ENCODE measurements at places on chromosomes 1 and 21.

DNA sequence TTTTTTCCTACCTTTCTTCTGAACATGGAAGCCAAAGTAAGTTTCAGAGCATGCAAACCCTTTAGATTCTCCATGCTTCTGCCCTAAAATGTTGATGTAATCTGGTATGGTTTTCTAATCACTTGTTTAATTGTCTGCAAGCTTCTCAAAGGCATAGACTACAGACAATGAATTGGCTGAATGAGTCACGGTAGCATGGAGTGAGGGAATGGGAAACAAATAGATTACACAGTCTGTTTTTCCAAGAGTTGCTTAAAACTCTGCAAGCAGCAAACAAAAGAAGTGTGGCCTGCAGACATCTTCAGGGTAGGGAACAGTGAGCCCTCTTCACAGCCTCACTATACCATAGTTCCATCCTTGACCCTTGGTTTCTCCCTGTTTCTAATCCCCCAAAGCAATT, 326.0 kb downstream of the BARHL2 start:
- DNase-seq: no peak

GRCh38 chr1:91885213-91885715, 687 bp downstream of the TGFBR3 start:
- peak; percentile 6 for DNase-seq

- DNase-seq: peak; percentile 83
Observed at GRCh38 chr1:159854693-159855192, 7.7 kb downstream of the VSIG8 start.

GRCh38 chr1:162367772-162368171, 8.9 kb downstream of the SPATA46 start:
- DNase-seq: no peak

DNA sequence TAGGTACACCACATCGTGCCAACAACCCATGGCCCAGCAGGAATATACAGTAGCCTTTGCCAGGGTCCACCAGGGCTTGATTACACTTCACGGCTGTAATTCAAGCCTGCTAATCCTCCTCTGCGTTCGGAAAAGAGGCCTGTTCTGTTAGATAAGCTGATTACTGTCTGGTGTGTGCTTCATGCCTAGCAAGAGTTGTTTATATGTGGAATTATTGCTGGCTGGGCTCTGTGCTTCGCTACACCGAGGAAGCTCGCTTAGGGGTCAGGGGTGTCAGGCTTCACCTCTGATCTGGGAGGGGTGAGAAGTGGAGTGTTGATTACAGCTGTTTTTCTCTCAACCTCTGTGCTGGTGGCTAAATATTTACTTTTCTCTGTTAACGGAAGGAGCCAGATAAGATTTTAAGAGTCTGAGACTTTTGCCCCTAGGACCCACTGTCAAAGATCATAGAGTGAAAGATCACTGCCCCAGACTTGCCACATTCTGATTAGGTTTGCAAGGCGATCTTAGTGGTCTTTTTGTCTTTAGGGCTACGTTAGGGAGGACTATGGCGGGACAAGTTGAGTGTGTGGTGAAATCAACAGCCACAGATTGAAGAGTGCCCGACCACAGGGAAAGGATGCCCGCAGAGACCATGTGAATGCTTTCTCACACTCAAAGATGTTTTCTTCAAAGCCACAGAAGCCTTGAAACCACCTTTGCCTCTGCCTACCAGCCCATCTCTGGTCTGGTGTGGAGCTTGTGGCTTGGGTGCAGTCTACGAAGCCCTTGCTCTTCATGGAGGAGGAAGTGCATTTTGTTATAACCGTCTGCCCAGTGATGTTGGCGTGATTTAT, 216.1 kb downstream of the PBX1 start:
- no peak for DNase-seq

- no peak for DNase-seq
Observed at GRCh38 chr1:40756523-40756922, 27.1 kb upstream of the KCNQ4 start.

DNA sequence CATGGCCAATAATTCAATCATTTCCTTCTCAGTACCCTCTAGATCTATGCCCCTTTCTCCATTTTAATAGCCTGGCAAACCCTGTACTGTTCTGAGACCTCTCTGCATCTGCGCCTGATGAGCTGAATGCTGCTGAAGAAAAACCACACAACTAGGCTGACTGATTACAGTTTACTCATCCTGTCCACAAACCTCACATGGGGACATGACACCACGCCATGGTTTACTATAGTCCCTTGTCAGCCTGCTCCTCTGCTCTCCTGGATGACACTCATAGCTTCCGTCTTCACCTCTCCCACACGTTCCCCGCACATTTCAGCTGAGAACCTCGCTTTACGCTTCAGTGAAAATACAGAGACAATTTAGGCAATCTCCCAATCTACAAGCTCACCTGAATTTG, 59.7 kb downstream of the DESI2 start:
- DNase-seq: no peak

DNA sequence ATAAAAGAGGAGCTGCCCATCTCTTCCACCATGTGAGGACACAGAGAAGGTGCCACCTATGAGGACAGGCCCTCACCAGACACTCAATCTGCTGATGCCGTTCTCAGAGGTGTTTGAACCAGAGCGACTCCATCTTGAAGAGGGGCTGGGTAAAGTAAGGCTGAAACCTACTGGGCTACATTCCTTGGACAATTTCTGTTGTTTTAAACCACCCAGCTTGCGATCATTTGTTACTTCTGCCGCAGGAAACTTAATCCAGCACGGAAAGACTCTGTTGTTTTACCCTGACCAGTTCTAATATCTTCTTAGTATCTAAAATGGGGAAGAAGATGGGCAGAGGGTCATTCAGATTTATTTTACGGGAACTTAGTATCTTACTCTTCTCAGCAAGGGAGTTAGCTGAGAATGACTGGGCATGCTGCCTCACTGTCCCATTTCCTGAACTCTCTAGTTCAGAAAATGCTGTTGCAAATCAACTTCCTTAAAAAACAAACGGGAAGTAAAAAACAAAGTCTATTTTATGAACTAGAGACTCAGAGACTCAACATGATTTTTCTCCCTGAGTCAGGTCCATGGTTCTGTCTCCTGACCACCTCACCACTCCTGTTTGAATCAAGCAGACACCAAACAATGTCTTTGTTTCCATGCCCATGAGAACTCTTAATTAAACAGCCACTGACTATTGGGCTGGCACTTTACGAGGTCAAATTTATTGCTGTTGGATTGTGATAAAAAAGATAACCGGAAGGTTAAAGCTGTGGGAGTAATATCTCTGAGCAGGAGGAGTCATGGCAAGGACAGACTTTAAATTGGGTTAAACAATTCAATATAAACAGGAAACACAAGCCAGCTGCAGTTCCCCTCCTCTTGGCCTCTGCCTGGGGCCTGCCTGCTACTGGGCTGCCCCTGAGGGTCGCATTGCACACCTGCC, 23.8 kb upstream of the IFNAR1 start:
- peak; percentile 93 for DNase-seq

DNA sequence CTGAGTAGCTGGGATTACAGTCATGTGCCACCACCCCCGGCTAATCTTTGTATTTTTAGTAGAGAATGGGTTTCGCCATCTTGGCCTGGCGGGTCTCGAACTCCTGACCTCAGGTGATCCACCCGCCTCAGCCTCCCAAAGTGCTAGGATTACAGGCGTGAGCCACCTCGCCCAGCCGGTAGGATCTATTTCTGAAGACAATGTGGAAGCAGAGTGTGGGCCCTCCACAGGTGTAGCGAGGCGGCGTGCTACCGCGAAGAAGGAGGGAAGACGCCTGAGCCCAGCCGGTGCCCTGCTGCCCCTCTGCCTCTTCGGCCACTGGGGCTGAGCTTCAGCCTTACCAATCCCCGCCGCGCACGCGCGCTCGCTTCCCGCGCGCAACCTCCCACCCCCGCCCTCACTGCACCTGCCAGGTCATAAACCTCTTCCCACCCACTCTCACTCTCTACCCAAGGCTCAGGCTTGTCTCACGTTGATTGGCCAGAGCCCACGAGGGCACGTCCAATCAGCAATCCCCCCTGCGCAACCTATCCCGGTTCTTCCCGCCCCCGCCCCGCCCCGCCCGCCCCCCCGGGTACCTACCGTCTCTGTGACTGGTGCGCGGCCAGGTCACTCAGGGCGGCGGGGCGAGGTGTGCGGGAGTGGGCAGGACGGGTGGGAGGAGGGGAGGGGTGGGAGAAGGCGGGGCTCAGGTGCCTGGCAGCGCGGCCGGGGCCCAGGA, 409 bp upstream of the HOOK1 start:
- DNase-seq: no peak

- DNase-seq: peak; percentile 88
Observed at GRCh38 chr1:159197561-159198557, 6.8 kb upstream of the ACKR1 start.

- no peak for DNase-seq
Observed at GRCh38 chr21:17119466-17120297, 393.2 kb upstream of the CXADR start.

DNA sequence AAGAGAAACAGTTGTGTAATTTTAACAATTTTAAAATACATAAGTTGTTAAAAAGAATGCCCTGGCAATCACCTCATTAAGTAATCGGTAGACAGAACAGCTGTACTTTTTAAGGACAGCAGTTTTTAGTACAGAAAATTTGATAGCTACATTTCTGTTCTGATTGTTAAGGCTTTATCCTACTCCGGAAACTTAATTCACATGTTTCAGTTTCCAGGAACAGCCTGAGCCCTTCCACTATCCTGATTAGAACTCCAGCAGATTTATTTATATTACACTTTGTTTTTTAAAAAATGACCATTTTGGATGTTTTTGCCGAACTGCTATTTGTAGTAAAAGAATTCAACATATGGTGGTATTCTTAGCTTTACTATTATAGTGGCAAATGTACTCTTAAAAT, 8.7 kb downstream of the PRRC2C start:
- no peak for DNase-seq

DNA sequence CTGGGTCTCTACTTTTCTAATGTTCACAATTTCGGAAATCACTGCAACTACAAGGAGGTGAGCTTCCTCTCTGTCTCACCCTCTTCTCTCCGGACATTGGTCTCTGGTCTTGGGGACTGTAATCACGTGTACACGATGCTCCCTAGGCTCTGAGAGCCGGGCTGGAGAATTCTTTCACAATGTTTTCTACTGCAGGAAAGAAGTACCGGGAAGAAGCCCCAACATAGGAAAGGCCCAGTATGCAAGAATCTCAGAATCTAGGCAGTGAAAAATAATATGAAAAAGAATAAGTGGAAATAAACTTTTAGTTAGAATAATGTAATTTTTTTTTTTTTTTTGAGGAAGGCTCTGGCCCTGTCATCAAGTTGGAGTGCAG, 13.5 kb upstream of the HJV start:
- DNase-seq: peak; percentile 50

DNA sequence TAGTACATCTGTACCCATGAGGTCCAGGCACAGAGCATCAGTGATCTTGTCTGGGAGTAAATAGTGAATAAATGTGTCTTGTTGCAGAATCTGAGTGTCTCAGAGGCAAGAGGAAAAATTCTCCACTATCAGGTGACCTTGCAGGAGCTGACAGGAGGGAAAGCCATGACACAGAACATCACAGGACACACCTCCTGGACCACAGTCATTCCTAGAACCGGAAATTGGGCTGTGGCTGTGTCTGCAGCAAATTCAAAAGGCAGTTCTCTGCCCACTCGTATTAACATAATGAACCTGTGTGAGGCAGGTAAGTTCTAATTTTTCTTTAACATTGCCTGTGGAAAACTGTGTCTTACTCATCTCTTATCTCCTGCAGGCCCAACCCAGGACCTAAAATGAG, 43.1 kb downstream of the IL12RB2 start:
- no peak for DNase-seq

- DNase-seq: no peak
Observed at GRCh38 chr1:174956086-174956485, 43.7 kb upstream of the CACYBP start.

GRCh38 chr1:225835856-225836255, 25.9 kb downstream of the EPHX1 start:
- DNase-seq: no peak

DNA sequence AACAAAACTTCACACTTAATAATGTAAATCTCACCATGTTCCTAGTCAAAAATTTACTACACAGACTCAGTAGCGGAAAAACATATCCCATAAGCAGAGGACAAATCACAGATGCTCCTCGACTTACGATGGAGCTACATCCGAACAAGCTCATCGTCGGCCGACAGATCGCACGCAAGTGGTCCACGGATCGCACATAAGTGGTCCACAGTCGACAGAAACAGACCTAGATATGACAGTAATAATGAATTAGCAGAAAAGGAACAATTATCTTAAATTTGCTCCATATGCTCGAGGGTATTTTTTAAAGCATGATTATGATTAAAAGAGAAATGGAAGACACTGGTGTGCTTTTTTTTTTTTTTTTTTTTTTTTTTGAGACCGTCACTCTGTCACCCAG, 36.3 kb downstream of the WDR4 start:
- no peak for DNase-seq

- DNase-seq: no peak
Observed at GRCh38 chr21:38436341-38436740, 61.9 kb downstream of the ERG start.

- DNase-seq: peak; percentile 69
Observed at GRCh38 chr1:35574655-35575415, 1.7 kb downstream of the TFAP2E start.

- DNase-seq: no peak
Observed at GRCh38 chr1:11653101-11653860, 948 bp downstream of the FBXO2 start.

DNA sequence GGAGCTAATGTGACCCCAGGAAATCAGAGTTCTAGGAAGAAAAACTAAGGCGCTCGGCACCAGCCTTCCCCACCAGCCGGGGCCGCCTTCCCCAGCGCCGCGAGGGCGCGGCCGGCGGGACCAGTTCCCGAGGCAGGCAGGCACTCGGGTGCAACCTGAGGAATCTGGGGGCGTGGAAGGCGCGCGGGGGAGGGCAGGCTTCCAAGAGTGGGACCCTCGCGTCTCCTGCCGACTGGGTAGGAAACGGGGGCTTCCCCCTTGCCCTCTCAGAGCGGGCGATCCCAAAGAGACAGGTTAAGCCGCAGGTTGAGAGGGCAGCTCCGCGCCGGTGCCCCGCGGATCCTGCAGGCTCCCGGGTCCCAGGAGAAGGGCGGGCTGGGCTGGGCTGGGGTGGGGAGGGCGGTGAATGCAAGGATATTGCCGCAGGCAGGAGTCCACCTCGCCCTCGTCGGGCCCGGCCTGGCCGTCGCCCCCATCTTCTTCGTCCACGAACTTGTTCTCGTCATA, 431 bp downstream of the ARPC5 start:
- DNase-seq: peak; percentile 64

DNA sequence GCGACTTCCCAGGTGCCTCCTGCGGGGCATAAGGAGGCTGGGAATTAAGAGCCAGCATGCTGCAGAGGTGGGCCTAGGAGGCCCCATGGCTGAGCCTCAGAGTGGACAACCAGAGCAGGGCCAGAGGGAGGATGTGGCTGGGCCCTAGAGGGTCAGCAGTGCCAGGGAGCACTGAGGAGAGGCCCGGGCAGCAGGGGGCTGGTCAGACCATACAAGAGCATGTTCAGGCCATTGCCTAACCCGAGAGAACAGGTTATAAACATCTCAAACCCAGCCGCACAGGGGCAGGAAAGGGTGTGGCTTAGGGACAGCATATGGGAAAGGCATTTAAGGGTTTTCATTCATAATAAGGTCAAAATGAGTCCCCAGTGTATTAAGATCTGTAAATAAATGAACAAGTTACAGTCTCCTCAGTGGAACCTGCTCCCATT, 51.1 kb downstream of the IER5 start:
- DNase-seq: no peak

- no peak for DNase-seq
Observed at GRCh38 chr1:183780757-183781156, 24.2 kb upstream of the RGL1 start.

Data from inflammatory macrophage (primary cell).